ENCODE measurements at places on chromosomes 5 and 9.

GRCh38 chr5:90488791-90489190 lies 14.1 kb downstream of the POLR3G start:
- no peak for DNase-seq

DNA sequence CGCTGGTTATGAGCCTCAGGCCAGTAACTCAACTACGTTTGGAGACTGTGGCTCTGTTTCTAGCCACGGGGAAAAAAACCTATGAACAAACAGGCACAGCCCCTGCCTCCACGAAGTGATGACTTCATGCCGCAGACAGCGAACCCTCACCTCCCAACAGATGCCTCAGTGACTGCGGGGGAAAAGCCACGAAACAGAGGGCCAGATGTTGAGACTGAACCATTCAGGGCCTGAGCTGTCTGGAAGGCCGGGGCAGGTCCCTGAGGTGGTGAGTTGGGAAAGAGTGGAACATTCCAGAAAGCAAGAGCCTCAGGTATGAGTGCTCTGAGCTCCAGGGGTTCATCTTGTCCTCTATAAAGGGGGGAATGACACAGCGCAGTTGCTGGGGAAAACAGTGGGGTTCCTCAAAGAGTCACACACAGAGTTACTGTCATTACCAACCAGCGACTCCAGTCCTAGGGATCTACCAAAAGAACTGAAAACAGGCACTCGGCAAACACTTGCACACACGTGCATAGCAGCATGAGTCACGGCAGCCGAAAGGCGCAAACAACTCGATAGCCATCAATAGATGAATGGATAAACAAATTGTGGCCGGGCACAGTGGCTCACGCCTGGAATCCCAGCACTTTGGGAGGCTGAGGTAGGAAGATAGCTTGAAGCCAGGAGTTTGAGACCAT lies 15.3 kb downstream of the PLPP7 start:
- DNase-seq: no peak

DNA sequence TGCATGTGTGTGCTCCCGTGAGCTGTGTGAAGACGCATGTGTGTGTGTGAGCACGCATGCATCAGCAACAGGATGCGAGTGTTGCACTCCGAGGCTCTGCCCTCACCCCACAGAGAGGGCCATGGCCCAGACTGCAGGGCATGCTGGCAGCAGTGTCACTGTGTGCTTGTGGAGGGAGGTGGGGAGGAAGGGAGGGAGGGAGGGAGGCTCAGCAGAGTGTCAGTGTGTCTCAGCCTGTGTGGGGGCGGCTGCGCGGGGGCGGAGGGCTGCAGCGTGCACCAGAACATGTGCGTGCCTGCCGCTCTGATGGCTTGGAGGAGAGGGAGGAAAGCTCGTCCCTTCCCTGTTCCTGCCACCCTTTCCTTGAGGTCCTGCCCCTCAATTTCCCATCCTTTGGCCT lies 5.3 kb downstream of the CAMK2A start:
- DNase-seq: no peak

- no peak for DNase-seq
Measured at GRCh38 chr9:133706307-133707050, 31.7 kb downstream of the SARDH start.

DNA sequence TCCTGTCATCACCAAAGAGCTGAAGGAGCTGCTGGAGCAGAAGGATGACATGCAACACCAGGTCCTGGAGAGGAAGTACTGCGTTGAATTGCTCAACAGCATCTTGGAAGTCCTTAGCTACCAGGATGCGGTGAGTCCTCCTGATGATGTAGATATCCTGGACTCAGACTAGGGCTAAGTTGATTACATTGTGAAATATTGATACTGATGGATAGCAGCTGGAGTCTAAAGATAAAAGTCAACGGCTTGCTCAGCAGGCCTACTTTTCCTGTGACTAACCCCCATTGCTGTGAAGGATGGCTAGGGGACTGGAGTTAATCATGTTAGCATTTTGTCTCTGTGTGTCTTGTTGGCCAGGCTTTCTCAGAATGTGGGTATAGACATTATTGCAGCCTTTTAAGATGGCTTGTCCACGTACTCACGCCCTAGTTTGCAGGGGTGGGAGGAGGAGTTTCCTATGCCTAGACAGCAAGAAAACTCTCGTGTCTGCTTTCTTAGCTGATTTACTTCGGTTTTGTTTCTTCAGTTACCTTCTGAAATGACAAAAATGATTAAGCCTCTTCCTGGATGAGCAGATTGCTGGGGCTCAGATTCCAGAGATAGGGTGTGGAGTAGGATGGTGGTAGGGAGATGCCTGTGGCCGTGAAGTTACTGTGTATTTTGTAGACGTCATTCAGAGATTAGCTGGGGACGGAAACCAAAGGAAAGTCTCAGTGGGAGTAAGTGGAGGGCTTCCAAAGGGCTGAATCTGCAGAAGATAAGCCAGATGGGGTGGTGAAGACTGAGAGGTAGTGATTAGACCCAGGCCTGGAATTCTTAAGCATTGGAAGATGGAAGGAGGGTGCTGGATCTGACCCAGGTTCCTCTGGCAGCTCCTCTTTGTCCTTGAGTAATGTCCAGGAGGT lies 166.3 kb downstream of the DOCK2 start:
- DNase-seq: no peak

- DNase-seq: no peak
Measured at GRCh38 chr9:68838245-68838644, 133.2 kb downstream of the PIP5K1B start.

GRCh38 chr9:22382331-22382730 lies 64.3 kb upstream of the DMRTA1 start:
- no peak for DNase-seq

- DNase-seq: peak; percentile 39
Measured at GRCh38 chr9:123997665-123998277, 13.8 kb upstream of the LHX2 start.

DNA sequence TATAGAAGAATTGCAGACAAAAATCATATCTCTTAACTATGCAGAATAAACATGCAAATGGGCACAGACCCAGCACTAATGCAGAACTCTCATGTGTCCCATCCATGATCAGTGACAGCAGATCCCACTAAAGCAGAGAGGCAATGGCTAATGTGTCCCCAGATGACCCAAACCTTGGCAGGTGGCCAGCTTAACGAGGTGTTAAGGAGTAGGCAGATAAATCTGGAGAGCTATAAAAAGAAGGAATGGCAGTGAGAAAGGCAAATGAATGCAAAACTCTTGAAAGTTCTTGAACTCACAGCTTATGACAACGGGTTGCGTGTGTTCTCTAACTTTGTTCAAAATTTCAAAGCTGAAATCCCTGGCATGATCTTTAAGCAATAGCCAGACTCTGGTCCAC lies 265.4 kb downstream of the RASEF start:
- DNase-seq: no peak

DNA sequence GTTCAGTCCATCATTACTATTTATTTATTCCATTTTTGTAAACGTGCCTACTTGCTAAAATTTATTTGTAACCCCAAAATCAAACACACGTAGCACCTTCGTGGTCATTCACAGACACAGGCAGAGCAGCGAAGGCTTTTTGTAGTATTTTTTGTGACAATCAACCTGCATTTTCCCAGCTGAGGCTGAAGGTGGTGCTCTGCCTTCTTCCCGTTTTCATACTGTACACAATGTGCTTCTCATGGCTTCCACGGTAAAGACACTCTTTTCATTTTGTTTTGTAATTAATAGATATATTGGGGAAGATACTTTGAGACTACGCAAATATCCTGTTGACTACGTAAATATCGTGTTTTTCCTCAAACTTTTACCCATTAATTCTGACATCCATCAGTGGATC lies 19.4 kb downstream of the DAP start:
- DNase-seq: no peak

DNA sequence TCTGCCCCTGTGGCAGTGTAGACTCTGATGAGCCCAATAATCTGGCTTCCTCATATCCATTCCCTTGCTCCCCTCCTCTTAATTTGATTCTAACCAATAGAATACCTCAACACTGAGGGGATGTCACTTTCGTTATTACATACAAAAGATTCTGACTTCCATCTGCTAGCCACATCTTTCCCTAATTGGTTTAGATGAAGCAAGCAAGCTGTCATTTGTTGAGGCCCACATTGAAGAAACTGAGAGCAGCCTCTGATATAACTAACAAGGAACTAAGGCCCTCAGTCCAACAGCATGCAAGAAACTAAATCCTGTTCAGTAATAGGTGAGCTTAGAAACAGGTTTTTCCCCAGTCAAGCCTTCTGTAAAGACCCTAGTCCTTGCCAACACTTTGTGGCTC lies 5.8 kb downstream of the ADAMTS6 start:
- no peak for DNase-seq

- DNase-seq: no peak
Measured at GRCh38 chr5:104305602-104306001, 743.0 kb upstream of the NUDT12 start.

DNA sequence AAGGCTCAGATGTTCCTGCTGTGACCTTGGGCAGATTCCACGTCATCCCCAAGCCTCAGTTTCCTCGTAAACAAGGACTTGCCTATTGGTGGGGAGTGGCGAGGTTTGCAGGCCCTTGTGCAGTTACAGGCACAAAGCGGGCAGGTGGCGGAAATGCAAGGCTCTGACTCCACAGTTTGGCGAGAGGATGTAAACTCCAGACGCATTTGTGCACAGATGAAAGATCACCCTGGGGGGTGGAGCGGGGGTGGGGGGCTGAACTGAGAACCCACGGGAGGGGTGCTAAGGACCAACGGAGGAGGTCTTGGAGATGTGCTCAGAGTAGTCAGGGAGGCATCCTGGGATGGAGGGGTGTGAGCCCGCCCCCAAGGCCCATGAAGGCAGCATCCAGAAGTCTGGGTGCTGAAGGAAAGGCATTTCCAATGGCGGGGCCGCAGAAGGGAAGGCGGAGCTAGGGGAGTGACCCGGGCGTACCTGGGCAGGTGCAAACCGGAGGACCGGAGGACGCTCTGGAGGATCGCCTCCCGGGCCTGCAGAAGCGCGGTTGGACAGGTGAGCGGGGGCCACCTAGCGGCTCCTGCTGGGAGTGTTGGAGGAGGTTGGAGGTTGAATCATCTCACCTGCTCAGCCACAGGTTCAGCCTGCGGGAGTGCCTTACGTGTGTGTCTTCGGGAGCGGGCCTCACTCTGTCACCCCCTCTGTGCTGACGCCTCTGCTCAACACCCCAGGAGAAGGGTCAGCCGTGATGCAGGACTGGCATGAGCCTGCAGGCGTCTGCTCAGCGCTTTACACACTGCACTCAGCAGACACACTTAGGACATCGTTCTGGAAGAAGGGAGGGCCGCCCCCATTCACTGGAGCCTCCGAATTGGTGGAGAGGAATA lies 1.9 kb upstream of the FIBCD1 start:
- peak; percentile 83 for DNase-seq

- DNase-seq: no peak
Measured at GRCh38 chr5:4359847-4360246, 764.2 kb downstream of the IRX1 start.

DNA sequence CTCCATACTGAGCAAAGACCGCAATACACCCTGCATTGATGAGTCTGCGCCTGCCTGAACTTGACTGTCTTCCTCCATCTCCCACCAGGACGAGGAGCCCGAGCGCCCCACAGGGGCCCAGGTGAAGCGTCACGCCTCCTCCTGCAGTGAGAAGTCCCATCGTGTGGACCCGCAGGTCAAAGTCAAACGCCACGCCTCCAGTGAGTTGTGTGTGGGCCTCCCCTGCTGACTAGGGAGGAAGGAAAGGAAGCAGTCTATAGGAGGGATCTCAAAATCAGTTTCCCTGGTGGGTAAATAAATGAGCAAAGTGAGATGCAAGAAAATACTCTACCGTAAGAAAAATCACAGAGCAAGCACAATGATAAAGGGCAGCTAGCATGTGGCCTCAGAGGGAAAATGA lies 22.8 kb upstream of the GRPEL2 start:
- no peak for DNase-seq

DNA sequence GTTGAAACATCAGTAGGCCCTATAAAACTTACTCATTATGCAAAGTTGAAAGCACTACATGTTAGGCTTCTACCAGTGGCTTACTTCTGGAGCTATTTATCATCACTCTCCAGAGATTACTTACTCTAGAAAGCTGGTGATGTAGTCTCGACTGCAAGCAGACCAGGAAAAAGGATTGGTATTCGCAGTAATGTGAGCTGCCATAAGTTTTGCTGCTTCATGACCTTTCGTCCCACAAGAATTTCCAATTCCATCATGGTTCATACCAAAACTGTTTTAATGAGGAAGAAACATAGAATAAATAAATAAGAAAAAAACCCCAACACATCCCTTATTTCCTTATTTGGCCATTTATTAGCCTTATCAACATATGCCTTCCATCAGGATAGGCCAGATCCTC lies 181.9 kb downstream of the ADAMTS6 start:
- no peak for DNase-seq

- DNase-seq: no peak
Measured at GRCh38 chr5:50653946-50654345, 12.5 kb upstream of the PARP8 start.

GRCh38 chr9:138115506-138115905 lies 237.9 kb downstream of the CACNA1B start:
- DNase-seq: no peak

DNA sequence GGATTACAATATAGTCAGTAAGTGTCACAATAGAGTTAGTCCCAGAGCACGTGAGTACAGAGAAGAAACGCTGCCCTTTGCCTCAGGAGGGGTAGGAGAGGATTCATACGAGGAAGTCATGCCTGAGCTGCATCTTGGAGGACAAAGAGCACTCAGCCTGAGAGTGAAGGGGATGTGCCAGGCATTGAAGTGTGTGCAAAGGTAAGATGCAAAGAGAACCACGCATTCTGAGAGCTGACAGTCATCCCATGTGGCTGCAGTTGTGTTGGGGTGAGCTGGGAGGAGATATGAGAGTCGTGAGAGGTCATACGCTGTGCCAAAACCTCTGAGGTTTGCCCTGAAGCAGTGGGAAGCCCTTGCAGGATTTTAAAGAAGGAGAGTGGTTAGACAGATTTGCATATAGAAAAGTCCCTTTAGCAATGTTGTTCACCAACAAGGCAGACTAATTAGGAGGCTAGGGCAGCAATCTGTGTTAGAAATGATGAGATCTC lies 97.5 kb downstream of the PIP5K1B start:
- DNase-seq: peak; percentile 37

- DNase-seq: peak; percentile 69
Measured at GRCh38 chr9:21812946-21813568, 10.6 kb downstream of the MTAP start.

- no peak for DNase-seq
Measured at GRCh38 chr5:15526413-15526812, 26.4 kb downstream of the FBXL7 start.

- no peak for DNase-seq
Measured at GRCh38 chr5:75466006-75466716, 45.3 kb downstream of the CERT1 start.

GRCh38 chr9:95808011-95808410 lies 67.5 kb upstream of the ERCC6L2 start:
- DNase-seq: no peak

DNA sequence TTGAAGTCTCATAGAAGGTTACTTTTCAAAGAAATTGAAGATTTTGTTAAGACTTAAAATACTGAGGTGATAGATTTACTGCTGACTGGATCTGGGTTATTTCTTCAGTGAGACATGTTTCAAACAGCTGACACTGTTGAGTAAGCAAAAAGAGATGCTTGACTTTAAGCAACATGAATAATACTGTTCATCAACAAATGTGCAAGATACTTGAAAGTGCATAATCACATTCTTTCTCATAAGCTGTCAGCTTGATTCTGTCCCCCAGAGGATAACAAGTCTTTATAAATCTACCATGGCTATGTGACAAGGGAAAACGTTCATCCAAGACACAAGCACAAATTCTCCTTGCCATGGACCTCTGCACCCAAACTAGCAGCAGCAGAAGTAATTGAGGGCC lies 260.1 kb upstream of the CDH18 start:
- no peak for DNase-seq

- no peak for DNase-seq
Measured at GRCh38 chr9:114958844-114959235, 28.4 kb upstream of the TNFSF8 start.
